Uterus (tissue), 4 donors: ENCODE measurements at places on chromosomes 13 and 19. TPM values are rescaled to one million over a fixed set of nuclear protein-coding genes. Genes with fewer than 3 reads are reported as not detected.

The RASGRP4 gene
- total RNA-seq: 1.5 TPM

The PLIN5 gene
- total RNA-seq: 3.5 TPM

The PABPC3 gene
- total RNA-seq: 0.14 TPM

The ATXN8OS gene
- not detected for total RNA-seq
